Activated naive CD4-positive, alpha-beta T cell treated with anti-CD3 and anti-CD28 coated beads, Interleukin-2, amount 10 ng/mL, durations not matched to agents 7 days and 5 days (primary cell): ENCODE measurements at places on chromosomes 11 and 22.

DNA sequence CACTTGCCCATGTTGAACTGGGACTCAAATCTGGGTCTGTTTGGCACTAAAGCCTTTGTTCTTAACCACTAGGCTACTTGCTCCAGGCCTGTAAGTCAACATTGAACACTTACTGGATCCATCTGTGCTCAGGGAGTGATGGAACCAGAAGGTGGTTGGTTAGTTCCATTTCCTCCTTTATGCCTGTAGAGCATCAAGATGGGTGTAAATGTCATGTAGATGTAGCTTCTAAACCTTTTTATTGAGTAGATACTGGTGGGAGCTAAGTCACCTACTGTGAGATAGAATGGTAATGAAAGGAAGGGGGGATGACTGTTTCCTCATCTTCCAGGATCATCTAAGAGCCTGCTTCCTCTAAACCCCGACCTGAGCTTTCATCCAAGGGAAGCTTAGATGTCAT lies 38.6 kb upstream of the ALKBH3 start:
- no peaks in the 10 kb centered on the region for H3K4me1 ChIP-seq
- DNase-seq, result no peak
- no peaks in the 10 kb centered on the region for H3K27me3 ChIP-seq
- no peak overlapping the region for H3K27ac ChIP-seq

DNA sequence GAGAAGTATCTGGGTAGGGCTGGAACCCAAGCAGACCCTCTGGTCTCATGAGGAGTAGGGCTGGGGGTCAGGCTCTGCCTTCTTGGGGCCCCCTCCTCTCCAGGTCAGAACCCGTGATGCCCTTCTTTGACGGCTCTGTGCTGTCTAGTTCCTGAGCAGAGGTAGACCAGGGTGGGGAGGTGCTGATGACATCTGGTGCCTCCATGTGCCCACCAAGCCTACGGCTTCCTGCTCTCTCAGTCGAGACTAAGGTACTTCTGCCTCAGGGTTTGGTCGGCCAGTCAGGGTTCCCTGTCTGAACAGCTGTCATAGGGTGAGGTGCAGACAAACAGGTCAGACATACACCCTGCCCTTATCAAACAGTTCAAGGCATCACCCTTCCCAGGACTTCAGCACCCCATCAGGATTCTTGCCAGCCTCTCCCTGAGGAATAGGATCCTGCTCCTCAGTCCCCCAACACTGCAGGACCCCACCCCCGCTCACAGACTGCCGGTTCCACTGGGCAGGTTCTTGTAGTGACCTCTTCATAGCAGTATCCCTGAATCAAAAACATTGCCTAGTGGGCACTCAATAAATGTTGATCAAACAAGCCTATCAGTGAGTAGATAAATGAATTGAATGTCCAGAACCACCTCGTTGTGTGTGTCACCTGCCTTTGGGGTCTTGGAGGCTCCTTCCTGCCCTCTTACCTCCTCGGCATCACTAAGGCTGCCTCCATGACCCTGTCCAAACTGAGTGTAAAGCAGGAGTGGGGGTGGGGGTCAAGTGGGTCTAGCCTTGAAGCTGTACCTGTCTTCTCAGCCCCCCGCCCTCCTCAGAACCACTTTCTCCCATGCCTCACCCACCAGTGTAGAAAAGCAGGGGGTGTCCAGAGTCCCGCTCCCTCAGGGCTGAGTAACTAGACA lies 158.2 kb downstream of the BUD13 start:
- H3K27me3 ChIP-seq, result no peaks in the 10 kb centered on the region
- no peaks in the 10 kb centered on the region for H3K4me1 ChIP-seq
- no peak overlapping the region for H3K4me3 ChIP-seq
- no peak overlapping the region for H3K27ac ChIP-seq

- H3K27ac ChIP-seq, result peak overlapping the region; percentile 99
- peak overlapping the region; percentile 70 for H3K4me3 ChIP-seq
- DNase-seq, result peak; percentile 40
These were observed 10.2 kb upstream of the LDHA start for GRCh38 chr11:18384157-18384641.

DNA sequence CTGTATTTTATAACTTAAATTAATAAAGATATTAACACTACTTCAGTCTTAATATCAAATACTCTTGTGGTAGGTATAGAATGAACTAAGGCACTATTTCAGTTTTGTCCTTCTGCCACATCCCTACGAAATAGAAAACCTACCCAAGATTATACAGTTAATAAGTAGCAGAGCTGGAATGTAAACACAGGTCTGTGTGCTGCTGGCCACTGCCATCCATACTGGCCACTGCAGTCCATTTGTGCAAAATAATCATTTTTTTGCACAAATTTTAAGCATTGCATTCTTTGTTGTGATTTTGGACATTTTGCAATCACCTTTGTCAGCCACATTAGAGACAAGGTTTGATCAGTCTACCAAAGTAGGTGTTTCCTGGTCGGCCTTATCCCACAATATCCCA lies 91.9 kb downstream of the ME3 start:
- H3K36me3 ChIP-seq, result no peaks in the 10 kb centered on the region
- H3K4me3 ChIP-seq, result no peak overlapping the region
- no peaks in the 10 kb centered on the region for H3K4me1 ChIP-seq
- no peak overlapping the region for H3K27ac ChIP-seq
